T-cell (primary cell): ENCODE measurements at places on chromosomes 11 and 22.

DNA sequence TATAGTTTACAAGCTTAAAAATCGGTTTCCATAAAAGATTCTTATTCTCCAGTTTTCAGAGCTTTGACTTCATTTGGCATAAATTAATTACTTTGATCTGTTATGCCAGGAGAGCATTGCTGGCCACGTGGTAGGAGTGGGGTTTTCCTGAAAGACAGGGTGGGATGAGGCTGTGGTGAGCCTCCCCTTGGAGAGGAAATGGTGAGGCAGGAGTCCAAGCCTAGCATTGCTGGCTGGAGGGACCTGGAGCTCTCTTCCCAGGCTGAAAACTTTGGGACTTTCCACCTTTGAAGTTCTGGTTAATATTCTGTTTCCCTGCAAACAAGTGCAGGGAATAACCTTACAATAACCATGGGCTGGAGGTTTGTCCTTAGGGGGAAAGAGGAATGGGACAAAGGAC, 21.1 kb upstream of the CSF2RB start:
- no peak for DNase-seq

DNA sequence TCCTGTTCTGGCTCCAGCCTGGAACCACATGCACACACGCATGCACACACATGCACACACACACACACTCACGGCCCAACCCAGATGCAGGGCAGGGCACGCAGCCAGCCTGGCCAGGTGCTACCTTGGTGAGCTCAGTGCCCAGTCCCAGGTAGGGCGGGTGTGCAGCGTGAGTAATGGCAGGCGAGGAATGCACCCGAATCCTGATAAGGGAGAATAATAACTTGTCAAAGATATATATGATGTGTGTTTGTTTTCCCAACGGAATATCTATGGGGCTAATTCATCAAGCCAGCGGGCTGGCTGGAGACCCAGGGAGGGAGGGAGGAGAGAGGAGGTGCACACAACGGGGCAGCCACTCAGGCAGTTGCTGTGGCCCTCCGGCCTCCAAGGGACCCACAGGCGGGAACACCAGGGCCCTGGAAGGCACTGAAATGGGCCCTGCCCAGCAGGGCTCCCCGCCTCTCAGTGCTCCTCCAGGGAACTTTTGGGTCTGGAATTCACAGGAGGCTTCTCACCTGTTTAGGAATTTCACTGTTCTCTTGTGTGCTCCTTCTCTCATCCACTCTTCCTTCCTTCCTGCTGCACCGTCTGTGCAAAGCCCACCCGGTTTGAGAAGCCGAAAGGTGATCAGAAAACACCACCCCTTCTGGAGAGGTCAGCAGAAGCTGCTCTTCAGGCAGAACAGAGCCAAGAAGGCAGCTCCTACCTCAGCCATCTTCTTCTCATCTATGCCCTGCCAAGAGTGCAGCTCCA, 79.0 kb downstream of the BUD13 start:
- no peak for DNase-seq

DNA sequence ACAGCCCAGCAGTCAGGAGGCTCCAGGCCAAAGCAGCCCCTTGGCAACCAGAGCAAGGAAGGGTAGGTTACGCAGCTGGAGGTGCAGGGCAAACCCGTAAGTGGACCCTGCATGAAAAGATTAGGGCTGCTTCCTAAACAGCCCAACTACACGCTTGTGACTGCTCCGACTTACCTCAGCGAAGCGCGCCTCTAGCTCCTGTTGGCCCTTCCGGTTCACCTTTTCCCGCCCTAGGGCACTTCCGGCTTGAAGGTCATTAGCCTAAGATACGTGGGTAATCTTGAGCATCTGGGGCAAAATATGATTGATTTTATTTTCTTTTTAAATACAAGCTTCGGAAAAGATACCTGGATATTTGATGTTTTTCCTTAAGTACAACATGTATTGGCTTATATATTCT, at the start of gene CCDC73:
Gene CCDC73, minus strand, starts transcription at position 224 of the 400 bp plus-strand sequence. CDS start 34,419 bp downstream, outside the sequence.
- DNase-seq = no peak

- DNase-seq = no peak
Measured at GRCh38 chr11:70367071-70367470, 31.3 kb upstream of the CTTN start.
